ENCODE measurements at places on chromosomes 5 and 9.

DNA sequence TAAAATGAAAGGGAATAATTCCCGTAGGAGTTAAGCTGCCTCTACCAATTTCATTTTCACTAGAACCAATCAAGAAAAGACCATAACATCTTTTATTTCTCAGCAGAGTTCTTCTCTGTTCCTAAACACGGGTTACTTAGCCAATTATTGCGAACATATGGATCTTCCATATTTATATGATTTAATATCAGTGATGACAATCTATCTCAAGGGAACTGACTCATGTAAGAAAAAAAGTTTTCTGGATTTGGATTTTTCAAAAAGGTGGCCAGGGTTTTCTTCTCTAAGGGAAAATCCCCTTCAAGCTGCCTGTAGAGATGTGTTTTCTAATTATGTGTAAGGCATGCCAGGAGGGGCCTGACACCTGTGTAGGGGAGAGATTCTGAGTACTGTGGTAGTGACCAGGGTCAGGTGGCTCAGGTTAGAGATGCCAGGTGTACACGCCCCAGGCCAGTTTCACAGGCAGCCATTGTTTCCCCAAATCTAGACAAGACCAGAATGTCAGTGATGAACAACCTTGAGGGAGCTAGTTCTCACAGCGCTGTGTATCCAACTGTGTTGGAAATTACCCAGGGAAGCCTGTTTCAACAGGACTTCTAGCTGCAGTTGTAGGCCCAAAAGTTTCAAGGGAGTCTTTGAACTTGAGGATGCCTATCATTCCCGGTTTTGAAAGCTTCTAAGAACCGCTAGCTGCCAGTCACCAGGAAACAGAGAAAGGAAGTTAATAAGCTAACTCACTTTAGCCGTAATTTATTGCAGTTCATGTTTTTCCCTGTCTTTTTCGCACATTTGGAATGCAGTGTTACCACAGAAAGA lies 572.5 kb upstream of the RGMB start:
- DNase-seq, result no peak

- no peak for DNase-seq
Observed at GRCh38 chr5:39020458-39020857, 53.7 kb downstream of the RICTOR start.

GRCh38 chr5:159049844-159050315 lies 49.8 kb downstream of the EBF1 start:
- DNase-seq, result peak; percentile 26

- DNase-seq, result peak; percentile 29
Observed at GRCh38 chr5:133456933-133457402, 155.4 kb downstream of the FSTL4 start.

DNA sequence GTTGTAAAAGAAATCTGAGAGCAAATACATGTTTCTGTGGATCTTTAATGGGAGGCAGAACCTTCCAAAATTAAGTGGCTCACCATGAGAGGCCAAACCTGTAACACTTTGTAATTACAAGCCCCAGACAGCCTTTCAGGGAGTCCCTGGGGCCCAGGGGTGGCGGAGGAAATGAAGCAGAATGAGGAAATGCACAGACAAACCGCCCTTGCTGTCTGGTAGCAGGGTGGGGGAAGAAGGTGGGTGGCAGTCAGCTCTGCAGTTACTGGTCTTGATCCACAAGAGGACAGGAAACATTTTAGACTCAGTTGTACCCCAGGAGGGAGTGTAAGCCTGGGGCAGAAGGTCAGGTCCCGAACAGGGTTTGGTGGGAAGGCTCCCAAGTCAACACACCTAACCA lies 6.5 kb downstream of the ARL14EPL start:
- DNase-seq, result no peak

GRCh38 chr9:73839471-73839870 lies 657.7 kb upstream of the RORB start:
- no peak for DNase-seq

GRCh38 chr9:109203761-109204360 lies 36.8 kb upstream of the FRRS1L start:
- no peak for DNase-seq

GRCh38 chr5:3833566-3833965 lies 237.9 kb downstream of the IRX1 start:
- DNase-seq, result no peak

DNA sequence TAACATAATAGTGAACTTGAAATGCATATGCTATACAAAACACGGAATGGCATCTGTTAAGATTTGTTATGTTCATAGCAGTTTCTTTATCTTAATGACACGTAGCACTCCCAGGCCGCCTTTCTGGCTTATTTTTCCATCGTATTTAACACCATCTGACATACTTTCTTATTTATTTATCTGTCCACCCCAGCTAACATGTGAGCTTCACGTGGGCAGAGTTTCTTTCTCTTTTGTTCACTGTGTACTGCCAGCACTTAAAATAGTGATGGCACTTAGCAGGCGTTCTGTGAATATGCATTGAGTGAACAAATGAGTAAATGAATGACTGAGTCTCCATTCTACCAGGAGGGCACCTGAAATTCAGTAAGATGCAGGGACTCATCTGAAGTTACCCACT lies 29.4 kb upstream of the SYNPO start:
- no peak for DNase-seq

GRCh38 chr5:44178414-44178813 lies 210.8 kb downstream of the FGF10 start:
- DNase-seq, result no peak

GRCh38 chr5:125746917-125747316 lies 676.3 kb upstream of the GRAMD2B start:
- DNase-seq, result no peak

- DNase-seq, result no peak
Observed at GRCh38 chr5:78215565-78215964, 78.9 kb downstream of the AP3B1 start.

DNA sequence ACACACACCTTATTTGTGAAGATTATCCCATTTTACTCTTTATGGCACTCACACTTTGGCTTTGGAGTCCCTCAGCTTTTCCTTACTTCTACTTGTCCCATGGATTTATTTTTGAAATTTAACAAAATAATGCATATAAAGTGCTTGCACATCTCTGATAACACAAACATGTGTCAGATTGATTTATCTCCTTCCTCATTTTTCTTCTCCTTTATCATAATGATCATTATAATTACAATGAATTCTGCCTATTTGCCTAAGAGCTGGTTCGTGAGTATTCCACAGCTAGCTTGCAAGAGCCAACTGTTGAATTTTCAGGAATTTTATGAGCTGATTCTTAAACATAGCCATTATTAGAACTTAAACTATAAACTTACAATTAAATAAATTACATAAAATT lies 347.7 kb downstream of the CHSY3 start:
- DNase-seq, result no peak
